ENCODE measurements at places on chromosomes 1 and 21.
A peak's percentile ranks its signal among the peaks of the same experiment; 100 is the strongest.

DNA sequence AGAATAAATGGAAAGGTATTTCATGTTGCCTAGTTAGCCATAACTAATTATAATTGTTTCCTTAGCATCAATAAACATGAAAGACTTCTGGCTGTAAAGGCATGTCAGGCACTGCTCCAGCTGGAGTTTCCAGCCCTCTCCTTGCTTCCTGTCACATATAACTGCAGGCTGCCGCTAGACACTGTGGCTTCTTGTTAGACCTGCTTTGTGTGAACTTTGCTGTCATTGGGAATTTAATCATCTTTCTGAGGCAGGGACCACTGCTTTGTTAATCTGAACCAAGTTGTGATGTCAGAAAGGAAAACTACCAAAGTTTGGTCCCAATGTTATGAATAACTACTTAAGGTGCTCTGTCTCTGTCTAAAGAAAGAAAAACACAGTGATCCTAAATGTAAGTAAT, 90.3 kb upstream of the DUSP10 start:
- no peak overlapping the region for H3K4me3 ChIP-seq
- peak overlapping the region; percentile 3 for H3K27ac ChIP-seq
- DNase-seq, result no peak
- H3K27me3 ChIP-seq, result peaks cover 2% of the 10 kb centered on the region
- H3K36me3 ChIP-seq, result peaks cover 10% of the 10 kb centered on the region

DNA sequence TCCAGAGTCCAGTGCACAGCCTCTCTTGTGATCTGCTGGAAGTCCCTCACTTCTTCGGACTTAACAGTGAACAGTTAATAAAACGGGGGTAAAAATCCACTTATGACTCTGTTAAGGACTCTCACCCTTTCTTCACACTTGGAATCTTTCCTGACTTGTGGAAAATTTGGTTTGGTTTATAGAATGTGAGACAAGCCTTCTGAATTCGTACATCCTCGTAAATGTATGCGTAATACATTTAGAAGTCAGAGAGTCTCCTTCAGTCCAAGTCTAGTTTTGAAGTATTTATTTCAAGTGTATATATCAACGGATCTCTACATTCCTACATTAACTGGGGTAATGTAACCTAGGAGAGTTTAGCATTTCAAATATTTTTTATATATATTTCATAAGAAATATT, 270.4 kb downstream of the KCNJ6 start:
- no peak for DNase-seq
- H3K36me3 ChIP-seq, result no peaks in the 10 kb centered on the region
- peaks cover 9% of the 10 kb centered on the region for H3K27me3 ChIP-seq

- no peaks in the 10 kb centered on the region for H3K4me1 ChIP-seq
- no peaks in the 10 kb centered on the region for H3K36me3 ChIP-seq
- no peaks in the 10 kb centered on the region for H3K27me3 ChIP-seq
- H3K4me3 ChIP-seq, result no peak overlapping the region
- no peak for DNase-seq
- H3K27ac ChIP-seq, result no peak overlapping the region
These were observed 33.2 kb downstream of the HSD3B2 start for GRCh38 chr1:119448127-119448511.

GRCh38 chr1:28246427-28246832, 10.5 kb downstream of the ATP5IF1 start:
- H3K4me1 ChIP-seq, result peaks cover 59% of the 10 kb centered on the region
- peak; percentile 53 for DNase-seq
- peak overlapping the region; percentile 84 for H3K4me3 ChIP-seq
- H3K27ac ChIP-seq, result peak overlapping the region; percentile 95

DNA sequence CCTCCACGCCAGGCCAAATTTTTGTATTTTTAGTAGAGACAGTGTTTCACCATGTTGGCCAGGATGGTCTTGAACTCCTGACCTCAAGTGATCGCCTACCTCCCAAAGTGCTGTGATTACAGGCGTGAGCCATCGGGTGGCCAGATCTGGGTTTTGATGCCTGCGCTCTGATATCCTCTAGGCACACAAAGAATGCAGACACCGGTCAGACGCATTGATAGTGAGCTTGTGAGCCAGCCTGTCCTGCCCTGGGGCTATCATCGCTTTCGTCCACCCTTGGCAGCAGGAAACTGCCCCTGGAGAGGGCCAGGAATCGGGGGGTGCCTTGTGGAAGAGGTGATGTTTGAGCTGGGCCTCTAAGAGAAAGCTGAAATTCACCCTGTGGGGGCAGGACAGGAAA, 4.0 kb downstream of the FBLIM1 start:
- H3K27me3 ChIP-seq, result peaks cover 32% of the 10 kb centered on the region
- H3K4me1 ChIP-seq, result no peaks in the 10 kb centered on the region

All from activated T-helper 1 cell treated with anti-CD3 and anti-CD28 coated beads, Interleukin-12 subunit alpha, Interleukin-12 subunit beta, Interleukin-2, Interleukin-4 antibody, amounts not matched to agents 30 ng/mL and 10 ng/mL and 1 ng/mL, durations not matched to agents 14 hours and 24 hours and 36 hours (primary cell).